ENCODE measurements at places on chromosomes 12 and 14. TPM values are rescaled to one million over a fixed set of nuclear protein-coding genes. Genes with fewer than 3 reads are reported as not detected.

Gene GPR137C
- under 0.01 TPM for total RNA-seq

Gene CLEC9A
- not detected for total RNA-seq

Gene MYO1H
- not detected for total RNA-seq

Gene CNIH1
- 15.2 TPM for total RNA-seq

DNA sequence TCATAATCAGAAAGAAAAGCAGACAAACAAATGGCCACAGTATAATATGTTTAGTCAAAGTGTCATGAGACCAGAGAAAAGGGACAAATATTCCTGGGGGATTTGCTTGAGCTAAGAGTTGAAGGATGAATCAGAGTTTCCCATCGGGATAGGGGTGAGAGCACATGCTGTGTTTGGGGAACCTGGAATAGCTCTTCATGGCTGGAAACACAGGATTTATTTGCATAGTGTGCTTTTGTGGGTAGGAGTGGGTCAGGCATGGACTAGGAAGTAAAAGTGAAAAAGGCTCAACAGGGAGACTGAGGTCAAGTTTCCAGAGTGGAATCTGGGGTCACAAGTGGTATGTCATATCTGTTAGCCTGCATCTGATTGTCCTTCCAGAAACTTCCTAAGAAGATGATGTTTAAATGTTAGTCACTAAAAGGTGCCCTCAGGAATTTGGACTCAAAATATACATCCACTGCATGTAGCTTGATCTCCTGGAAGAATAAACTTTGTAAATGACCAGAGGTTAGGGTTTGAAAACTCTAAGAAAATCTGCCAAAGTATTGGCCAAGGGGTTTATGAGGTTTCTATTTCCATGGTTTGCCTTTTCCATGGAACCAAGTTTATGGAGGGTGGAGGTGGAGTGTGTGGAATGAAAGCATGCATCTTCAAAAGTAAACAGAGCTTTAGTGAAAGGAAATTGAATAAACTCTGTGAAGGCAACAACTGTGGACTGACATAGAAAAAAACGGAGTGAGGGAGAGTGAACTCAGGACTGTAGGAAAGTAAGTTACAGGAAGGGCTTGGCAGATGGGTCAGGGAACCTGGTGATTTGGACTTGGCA lies 344.6 kb downstream of the C12orf75 start:
- H3K4me1 ChIP-seq, result peaks cover 16% of the 10 kb centered on the region
- no peak overlapping the region for H3K4me3 ChIP-seq
- H3K27ac ChIP-seq, result no peak overlapping the region

DNA sequence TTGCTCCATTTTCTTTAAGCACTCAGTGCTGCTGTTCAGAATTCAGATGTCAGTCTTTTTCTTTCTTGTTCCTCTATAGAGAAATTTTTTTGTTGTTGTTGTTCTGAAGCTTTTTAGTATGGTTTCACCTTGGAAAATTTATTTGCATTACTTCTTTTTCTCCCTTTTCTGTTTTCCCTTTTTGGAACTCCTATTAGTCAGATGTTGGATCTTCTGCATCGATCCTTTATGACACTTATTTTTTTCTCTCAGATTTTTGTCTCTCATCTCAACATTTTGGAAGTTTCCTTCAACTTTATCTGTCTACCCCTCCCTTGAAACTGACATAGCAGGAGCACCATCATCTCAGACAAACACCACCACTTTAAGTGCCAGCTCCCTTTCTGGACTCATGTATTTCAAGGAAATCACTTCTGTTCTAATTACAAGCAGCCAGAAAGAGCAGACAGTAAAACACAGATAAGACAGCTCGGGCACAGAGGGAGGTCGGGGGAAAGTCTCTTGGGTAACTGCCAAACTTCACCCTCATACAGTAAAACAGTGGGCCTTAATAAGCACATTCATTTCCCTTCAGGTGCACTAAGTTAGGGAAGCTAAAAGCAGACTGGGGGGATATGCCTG lies 222.7 kb upstream of the PLXNC1 start:
- no peak overlapping the region for H3K4me3 ChIP-seq
- no peaks in the 10 kb centered on the region for H3K27me3 ChIP-seq
- H3K36me3 ChIP-seq, result no peaks in the 10 kb centered on the region
- H3K27ac ChIP-seq, result no peak overlapping the region
- no peaks in the 10 kb centered on the region for H3K4me1 ChIP-seq

- H3K27me3 ChIP-seq, result peaks cover 2% of the 10 kb centered on the region
- no peaks in the 10 kb centered on the region for H3K36me3 ChIP-seq
- no peak overlapping the region for H3K27ac ChIP-seq
- no peak overlapping the region for H3K4me3 ChIP-seq
- DNase-seq, result no peak
- no peaks in the 10 kb centered on the region for H3K4me1 ChIP-seq
Observed at GRCh38 chr12:85076688-85077430, 40.7 kb downstream of the LRRIQ1 start.

GRCh38 chr14:72619111-72619571 lies 274.8 kb downstream of the DPF3 start:
- no peak overlapping the region for H3K4me3 ChIP-seq
- H3K4me1 ChIP-seq, result no peaks in the 10 kb centered on the region
- H3K36me3 ChIP-seq, result no peaks in the 10 kb centered on the region
- no peak overlapping the region for H3K27ac ChIP-seq
- no peak for DNase-seq

GRCh38 chr12:85489194-85489593 lies 209.2 kb downstream of the ALX1 start:
- H3K4me3 ChIP-seq, result no peak overlapping the region
- no peak overlapping the region for H3K27ac ChIP-seq
- H3K36me3 ChIP-seq, result no peaks in the 10 kb centered on the region
- no peak for DNase-seq
- no peaks in the 10 kb centered on the region for H3K4me1 ChIP-seq
